Posterior vena cava (tissue), 2 donors: ENCODE measurements at places on chromosomes 13 and 19.

DNA sequence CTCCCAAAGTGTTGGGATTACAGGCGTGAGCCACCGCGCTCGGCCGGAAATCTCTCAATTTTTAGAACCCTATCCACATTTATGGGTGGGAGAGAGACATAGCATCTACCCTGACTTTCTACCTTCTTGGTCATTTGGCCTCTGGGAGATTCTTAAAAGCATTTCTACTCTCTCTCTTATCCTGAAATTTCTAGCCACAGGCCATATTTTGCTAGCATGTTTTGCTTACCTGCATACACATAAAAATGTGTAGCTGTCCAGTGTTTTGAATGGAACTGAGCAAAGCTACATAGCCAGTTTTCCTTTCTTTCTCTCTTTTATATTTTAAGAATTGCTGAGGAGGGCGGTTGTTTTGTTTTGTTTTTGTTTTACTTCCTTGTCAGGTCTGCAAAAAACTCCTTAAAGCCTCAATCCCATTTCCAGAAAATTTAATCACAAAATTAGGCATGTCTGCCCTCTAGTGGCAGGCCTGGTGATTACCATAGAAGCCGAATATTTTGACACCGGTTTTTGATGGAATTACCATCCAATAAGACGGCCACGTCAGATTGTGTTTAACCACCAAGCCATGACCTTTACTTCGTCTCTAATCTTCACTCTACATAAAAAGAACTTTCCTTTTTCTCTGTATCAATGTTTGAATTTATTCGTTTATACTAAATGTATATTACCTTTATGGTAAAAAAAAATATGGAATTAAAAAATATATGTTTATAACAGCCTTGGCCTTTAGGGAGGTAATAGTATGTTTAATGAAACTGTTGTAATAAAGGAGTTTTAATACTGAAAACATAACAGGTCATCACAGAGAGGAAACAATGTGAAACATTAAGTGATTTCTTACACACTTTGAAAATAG is 34.4 kb upstream of the OXGR1 start:
- DNase-seq: no peak

DNA sequence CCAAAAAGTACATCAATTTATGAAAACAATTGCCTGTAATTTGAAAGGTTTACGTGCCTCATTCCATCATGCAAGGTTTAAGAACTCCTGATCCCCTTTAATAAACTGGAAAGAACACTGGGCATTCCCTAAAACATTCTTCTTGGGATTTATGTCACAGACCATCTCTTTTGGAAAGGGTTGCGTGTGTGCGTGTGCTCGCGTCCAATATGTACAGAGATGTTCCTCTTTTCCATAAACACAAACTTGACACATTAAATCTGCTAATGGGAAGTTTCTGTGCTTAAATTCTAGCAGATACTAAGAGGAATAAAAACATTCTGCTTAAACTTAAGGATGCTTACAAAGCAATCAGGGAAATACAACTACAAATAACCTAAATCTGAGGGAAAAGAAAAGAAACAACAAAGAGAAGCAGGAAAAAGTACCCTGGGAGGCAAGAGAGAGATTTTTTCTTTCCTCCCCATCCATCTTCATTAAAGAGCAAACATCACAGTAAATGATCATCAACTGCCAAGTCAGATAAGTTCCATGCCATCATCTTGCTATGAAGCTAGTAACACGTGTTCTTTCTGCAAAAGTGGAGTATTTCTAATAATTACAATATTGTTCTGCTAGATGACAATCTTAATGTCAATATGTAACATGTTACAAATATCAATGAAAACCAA is 83.7 kb downstream of the STK24 start:
- DNase-seq: no peak

DNA sequence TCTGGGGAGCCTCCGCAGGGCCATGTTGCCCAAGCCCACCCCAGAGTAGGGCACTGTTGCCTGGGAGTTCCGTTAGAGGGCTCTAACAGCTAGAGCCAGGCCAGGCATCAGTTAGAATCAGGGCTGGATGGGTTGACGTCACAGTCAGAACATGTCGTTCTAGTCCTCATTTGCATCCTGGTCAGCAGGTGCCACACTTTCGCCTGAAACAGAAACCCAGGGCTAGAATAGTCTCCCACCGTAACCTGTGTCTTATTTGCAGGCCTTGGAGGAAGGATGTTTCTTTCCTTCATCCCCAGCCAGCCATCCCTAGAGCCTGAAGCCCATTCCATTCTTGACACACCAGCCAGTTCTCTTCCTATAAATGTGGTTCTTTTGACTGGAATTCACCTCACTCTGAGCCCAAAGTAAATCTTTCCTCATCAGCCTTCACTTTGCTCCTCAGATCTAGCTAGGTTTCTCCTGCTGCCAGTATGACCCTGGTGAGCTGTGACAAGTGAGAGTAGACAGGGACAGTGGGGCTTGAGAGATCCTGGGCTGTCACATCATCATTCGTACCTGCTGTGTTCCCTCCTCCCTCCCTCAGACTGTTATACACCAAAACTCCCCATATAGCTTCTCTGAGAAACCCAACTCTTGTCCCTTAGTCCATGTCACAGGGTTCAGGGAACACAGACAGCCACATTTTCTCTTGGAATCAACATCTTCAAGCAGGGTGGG is 12.2 kb upstream of the CCDC97 start:
- no peak for DNase-seq

DNA sequence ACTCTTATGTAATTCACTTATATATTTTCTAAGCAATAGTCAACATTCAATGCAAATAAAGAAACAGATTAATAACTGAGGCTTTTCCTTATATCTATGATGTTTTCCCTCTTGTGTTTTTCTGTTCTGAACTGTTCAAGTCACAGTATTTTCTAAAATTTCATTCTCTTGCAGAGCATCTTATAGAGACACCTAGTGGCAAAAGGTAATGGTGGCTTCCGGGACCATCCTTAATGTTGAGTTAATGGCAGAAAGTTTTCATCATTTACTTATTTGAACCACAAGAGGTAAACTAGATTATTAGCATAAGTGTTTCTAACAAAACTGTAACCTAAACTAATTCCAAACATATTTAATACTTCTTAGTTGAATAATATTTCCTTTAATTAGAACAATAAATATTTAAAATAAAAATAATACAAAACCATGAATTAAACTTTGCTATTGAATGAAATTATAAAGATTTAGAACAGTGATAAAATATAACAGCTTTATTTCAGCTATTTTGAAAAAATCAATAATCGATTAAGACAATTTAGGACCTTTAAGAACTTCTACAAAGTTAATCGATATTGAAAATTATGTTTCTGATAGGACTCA is 1.7 kb upstream of the SLITRK5 start:
- DNase-seq: no peak

- no peak for DNase-seq
Measured at GRCh38 chr13:93727211-93728141, 500.9 kb downstream of the GPC6 start.

GRCh38 chr13:40139896-40140520 is 484.5 kb downstream of the COG6 start:
- DNase-seq: no peak

GRCh38 chr19:2768365-2769132 is 14.5 kb downstream of the SGTA start:
- no peak for DNase-seq

DNA sequence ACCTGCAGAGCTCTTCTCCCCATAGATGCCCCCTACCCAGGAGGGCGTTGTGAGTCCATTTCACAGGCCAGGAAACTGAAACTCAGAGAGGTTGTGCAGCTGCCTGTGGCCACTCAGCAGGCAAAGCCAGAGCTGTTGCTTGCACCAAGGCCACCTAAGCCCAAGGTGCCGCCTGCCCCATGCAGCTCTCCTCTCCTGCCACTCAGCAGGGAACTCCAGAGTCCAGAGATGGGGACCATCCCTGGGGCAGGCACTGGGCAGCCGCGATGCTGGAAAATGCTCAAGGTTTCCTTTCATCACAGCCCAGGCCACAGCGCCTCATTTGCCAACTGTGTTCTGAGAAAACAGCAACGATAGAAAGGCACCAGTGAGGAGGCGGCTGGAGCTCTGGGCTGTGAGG is 41.0 kb upstream of the PEPD start:
- DNase-seq: peak; percentile 35

- DNase-seq: peak; percentile 78
Measured at GRCh38 chr13:20128459-20128931, 32.4 kb downstream of the GJA3 start.

DNA sequence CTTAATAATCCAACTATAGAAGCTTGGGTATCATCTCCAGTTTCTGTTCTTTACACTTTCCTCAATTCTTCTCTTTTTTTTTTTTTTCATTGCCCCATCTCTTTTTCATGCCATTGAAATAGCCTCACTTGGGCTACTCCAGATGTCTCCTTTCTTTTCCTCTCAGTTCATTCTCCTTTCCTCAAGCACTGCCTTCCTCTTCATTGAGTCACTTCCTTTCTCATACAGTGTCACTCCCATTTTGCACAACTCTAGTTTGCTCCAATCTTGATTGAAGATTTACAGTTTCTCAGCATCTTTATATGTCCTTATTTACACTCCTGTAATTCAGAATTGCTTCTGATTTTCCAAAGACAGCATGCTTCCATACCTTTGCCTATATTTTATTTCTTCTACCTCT is 61.3 kb downstream of the IPO5 start:
- no peak for DNase-seq

GRCh38 chr13:26010487-26011207 is 41.2 kb downstream of the SHISA2 start:
- no peak for DNase-seq

GRCh38 chr13:33963134-33963533 is 145.2 kb downstream of the RFC3 start:
- no peak for DNase-seq

- DNase-seq: no peak
Measured at GRCh38 chr19:5897189-5897969, 6.2 kb downstream of the NDUFA11 start.

GRCh38 chr13:109869312-109870237 is 83.2 kb upstream of the IRS2 start:
- DNase-seq: peak; percentile 91

DNA sequence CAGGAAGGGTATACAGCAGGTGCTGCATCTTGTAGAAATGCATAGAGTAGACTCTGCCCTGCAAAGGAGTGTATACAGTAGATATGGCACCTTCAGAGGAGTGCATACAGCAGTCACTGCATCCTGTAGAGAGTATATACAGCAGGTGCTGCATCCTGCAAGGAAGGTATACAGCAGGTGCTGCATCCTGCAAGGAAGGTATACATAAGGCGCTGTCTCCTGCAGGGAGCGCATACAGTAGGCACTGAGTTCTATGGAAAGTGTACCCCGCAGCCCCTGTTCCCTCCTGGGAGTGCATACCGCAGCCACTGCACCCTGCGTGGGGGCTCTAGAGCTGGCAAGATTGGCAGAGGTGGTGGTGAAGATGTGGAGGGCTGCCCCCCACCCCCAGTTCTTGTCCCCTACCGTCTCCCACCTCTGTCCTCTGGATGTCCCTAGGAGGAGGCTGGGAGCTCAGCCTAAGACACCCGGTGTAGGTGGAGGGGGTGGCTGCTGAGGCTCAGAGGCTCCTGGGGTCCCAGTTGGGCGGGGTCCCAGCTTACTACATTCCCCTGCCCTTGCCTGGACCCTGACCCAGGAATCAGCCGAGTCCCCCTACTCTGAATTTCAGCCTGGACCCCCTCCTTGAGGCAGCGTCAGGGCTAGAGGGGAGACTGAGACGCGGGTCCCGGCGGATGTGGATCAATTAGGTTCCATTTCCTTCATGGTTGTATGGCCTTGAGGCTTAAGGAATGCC is 2.3 kb upstream of the ADAMTSL5 start:
- DNase-seq: no peak

DNA sequence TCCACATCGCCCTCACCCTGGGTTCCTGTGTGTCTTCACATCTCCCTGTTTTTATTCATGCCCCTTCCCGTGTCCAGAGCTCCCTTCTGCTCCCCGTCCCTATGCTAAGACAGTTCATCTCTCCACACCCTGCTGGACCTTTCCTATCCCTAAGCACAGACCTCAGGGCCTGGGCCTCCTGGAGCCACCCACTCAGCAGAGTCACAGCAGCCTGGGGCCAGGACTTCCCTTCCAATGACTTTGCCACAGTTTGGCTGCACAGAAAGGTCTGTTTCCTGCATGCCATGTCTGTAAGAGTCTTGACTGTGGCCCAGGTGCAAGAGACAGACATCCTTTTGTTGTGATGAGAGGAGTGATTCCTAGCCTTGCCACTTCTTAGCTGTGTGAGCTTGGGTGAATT is 470.7 kb downstream of the TSHZ3 start:
- DNase-seq: no peak

- DNase-seq: no peak
Measured at GRCh38 chr13:102586615-102587014, 10.2 kb upstream of the TPP2 start.

GRCh38 chr13:80903911-80904310 is 563.0 kb upstream of the SPRY2 start:
- DNase-seq: no peak

GRCh38 chr13:114146629-114147028 is 14.2 kb upstream of the RASA3 start:
- DNase-seq: peak; percentile 57

DNA sequence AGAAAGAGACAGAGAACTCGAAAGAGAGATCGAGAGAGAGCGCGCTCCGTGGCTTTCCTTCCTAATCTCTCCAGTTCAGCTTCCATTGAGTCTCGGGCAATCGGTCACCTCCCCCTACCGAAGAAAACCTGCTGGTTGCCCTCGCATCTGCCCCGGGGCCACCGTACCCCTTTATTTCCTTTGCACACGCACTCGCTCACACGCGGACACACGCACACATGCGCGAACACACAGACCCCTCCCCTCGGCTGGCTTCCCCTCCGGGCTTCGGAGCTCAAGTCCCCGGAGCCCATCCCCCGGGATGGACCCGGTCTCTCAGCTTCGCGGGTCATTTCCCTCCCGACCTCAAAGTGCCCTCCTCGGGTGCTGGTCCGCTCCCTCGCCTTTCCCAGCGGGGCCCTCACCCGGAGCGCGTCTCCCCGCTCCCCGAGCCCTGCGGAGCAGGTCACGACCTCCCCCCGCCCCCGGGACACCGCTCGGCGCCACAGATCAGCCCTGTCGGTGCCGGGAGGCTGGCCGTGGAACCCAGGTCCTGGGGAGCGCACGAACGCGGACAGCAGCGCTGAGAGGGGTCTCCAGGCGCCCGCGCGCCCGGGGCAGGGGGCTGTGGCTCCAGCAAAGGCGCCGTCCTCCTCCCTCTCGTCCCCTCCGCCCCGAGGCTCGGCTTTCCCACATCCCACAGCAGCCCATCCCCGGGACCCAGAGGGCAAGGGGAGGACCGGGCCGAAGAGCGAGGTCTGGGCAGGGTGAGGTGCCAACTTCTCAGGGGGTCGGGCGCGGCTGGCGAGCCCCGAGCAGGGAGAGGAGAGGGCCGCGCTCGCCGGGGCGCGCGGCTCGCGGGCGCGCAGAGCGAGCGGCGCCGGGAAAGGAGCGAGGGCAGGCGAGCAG is 1.8 kb downstream of the DACH1 start:
- DNase-seq: peak; percentile 82
